Fibroblast of the conjunctiva (primary cell): ENCODE measurements at places on chromosomes 7 and 10.

DNA sequence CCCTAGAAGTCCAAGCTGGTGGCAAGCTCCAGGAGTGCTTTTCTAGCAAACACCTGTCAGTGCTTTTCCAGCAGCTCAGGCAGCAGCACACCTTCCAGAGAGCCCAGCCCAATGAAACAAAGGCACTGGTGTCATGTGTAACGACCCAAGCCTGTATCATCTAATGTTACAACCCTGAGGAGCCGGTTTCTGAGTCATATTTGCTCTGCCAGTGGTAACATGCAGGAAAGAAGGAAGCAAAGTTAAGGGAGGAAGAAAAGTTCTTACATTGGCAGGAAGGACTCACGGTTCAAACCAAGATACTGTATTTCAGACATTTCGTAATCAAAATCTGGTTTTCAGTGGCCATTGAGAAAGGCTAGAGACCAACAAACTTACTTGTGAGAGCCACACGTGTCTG lies at the start of gene ANKRD22:
TSS of gene ANKRD22 (minus strand) at position 139 of the 400 bp plus-strand sequence. CDS start 237 bp downstream, outside the sequence.
- peak; percentile 20 for DNase-seq

GRCh38 chr7:111529507-111530355 lies 32.6 kb downstream of the IMMP2L start:
- no peak for DNase-seq

GRCh38 chr7:133139350-133139749 lies 57.5 kb upstream of the CHCHD3 start:
- DNase-seq: peak; percentile 8

DNA sequence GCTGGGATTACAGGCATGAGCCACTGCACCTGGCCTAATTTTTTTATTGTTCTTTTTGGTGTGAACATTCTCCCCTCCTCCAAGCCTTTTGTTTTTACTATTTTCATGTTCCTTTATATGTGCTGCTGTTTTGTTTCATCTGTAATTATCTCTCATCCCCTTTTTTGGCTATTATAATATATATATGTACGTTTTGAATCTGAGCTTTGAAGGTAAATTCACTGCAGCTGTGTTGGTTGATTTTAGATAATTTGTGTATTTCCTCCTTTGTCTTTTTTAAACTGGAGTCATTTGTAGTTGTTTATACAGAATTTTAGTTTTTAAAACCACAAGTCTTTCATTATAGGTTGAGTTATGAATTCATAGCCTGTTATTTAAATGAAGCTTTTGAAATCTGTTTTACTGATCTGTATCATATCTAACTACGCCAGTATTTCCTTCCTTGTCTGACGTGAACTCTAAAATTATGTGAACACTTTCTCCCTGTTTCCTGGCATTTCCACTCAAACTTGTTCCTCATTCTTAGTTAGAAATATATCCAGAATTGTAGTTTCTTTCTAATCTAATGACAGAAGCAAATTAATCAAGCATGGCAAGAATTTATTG lies 54.9 kb downstream of the PTEN start:
- no peak for DNase-seq

GRCh38 chr10:7370511-7370910 lies 40.3 kb downstream of the SFMBT2 start:
- DNase-seq: no peak

GRCh38 chr10:119341459-119342301 lies 134.3 kb downstream of the GRK5 start:
- no peak for DNase-seq

DNA sequence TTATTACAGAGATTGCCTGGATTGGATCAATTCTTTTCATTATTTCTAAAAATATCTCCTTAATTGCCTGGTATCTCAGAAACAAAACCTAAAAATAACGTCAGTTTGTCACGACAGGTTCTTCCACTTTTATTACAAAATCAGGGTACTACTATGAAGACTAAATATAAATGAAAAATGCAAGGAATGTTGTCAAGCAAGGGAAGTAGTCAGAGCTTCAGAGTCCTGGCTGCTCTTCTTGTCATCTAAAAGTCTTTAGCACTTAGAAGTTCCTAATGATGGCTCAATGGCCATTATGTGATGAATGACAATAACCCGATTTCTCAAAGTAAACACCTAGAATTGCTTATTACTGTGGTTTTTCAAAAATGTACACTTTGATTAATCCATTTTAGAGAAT lies 192.2 kb downstream of the SEMA3A start:
- DNase-seq: no peak

GRCh38 chr10:18650404-18650997 lies 886 bp downstream of the NSUN6 start:
- DNase-seq: no peak

- DNase-seq: no peak
Measured at GRCh38 chr7:26657206-26657641, 207.2 kb downstream of the SKAP2 start.

GRCh38 chr7:37974711-37975110 lies 54.3 kb downstream of the EPDR1 start:
- DNase-seq: no peak

GRCh38 chr7:2106924-2107323 lies 125.8 kb downstream of the MAD1L1 start:
- DNase-seq: no peak

DNA sequence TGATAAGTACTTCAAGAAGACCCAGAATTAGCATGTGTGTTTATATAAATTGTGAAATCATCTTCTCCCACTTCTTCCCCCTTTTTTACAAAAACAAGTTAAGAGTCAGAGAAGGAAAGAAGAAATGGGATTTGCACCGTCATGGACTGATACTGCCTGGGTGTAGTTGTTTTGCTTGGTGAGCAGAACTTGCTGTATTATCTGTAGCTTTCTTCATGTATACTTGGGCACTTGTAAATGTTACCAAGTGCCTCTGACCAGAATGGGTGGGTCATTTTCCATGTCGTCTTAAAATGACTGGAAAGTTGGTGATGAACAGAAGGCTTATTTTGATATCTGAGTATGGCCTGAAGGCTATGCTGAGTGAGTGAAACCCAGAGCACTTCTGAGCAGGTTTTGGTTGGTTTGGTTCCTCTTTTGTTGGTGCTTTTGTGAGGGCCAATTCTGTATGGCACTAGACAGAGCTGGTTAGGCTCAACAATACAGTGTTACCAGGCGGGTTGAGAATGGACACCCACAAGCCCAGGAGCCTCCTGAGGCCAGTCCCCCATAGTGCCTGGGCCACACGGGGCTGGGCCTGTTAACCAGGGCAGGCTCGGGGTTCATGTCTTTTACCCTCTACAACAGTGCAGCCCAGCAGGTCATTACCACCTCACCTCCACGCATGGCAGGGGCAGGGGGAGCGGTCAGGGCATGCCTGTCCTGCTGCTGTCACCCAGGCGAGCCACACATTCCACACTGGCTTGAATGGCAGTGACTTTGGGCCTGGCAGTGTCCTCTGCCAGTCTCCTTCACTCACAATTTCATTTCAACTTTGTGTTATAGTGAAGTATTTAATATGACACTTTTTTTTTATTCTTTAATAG lies 115.1 kb downstream of the CCNY start:
- no peak for DNase-seq

DNA sequence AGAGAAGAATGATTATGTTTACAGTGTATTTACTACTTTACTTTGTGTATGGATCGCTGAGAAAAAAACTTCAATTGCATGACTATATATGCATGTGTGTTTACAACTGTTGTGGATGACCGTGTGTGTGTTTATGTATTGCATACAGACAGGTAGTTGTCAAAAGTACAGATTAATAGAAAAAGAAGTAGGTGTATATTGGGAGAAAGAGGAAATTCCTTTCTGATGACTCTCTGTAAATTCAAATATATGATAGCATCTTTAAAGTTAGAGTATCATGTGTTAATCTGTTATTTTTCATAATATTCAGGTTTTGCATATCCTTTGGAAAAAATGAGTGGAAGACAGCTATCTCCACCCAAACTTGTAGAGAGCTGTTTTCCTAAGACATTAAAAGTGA lies 160.4 kb upstream of the AGR3 start:
- no peak for DNase-seq

DNA sequence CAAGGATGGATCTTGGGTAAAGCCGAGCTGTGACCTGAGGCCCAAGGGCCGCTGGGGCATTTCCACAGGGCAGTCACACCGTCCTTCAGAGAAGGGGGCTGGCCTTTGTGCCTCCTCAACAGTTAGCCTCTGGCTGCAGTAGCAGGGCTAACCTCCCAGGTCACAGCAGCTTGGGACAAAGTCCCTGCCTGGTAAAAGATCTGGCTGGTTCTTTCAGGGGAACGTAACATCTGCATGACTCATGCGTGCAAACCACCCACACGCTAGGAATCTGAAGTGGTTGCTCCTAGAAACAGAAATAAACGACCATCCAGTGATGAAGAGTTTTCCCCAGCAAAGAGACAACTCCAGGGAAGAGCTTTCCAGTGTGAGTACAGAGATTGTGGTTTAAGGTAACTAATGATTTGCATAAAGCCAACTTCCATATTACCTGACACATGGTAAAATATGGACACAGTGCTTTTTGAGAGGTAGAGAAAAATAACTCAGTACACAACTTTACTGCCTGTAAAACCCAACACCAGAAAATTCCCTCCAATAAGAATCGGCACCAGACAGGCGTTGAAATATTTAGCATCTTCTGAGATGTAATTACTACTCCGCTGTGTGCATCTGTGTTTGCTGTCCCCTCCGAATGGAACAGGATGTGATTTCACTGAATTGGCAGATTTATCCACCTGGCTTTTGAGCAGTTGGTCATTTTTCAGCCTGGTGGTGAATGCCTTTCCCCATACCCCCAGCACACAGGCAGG lies 84.9 kb upstream of the ADRB1 start:
- peak; percentile 82 for DNase-seq

DNA sequence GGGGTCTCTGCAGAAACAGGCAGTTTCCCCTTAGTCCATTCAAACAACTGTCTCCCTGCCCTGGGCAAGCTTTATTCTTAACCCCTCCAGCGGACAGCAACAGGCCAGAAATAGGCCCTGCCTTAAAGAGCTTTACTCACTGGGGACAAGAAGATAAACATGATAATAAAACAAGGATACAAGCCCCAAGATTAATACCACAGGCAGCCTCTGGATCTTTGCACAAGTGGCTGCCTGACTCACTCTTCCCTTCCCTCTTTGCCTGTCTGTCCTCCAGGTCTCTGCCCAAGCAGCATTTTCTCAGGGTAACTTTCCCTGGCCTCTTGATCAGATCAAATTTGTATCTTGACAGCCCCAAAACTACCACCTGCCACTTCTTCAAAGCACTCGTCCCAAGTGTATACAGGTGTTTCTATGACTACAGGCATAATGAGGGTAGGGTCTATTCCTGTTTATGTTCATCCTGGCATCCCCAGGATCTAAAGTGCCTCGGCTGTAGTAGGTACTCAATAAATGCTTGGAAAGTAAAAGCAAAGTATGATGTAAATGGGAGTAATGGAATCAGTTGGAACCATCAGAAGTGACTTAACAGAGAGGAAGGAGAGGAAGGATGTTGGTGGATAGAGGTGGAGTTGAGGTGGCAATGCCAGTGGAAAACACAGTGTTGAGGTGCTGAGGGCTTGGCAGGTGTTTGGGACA lies 7.0 kb upstream of the CAMK2G start:
- DNase-seq: no peak

- no peak for DNase-seq
Measured at GRCh38 chr7:84248843-84249242, 54.3 kb upstream of the SEMA3A start.

DNA sequence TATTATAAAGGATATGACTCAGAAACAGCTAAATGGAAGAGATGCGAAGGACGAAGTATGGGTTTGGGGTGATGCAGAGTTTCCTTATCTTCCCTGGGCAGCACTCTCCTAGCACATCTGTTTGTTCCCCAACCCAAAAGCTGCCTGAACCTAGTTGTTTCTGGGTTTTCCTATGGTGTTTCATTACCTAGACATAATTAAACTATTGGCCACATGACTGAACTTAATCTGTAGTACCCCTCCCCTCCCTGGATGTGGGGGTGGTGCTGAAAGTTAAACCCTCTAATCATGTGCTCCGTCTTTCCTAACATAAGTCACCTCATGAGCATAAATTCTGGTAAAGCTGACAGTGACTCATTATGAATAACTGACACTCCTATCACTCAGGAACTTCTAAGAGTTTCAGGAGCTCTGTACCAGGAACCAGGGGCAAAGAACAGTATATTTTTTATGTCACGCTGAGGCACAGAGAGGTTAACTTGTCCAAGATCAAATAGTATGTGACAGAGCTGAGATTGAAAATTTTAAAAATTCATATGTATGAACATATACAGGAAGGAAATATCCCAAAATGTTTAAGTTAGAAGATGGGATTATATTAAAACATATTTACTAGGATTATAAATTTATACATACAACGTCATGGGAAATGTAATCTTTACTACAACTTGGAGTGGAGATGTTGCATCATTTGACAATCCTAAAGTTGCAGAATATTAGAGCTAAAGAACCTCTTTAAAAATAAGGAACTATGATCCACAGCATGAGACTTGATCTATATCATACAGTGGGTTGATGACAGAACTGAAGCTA lies 4.8 kb downstream of the STRIP2 start:
- peak; percentile 42 for DNase-seq

DNA sequence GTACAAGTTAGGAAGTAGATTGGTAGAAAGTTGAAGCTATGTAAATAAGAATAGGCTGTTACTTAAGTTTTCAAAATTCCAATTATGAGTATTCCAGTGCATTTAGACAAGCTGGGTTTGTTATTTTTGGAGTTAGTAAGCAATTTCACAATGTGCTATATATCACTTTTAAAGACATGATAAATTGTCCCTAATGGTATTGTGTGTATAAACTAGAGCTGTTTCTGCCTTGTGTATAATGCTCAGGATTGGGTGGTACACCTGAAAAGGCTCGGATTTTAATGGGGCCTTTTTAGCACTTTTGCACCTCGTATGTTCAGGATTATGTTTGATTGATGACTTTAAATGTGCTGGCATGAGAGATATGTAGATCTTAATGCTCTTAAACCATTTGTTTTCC lies 175.8 kb downstream of the VTI1A start:
- no peak for DNase-seq

- no peak for DNase-seq
Measured at GRCh38 chr7:36621396-36621795, 102.9 kb downstream of the AOAH start.
